M059J (cell line): ENCODE measurements at places on chromosomes 5 and 9.

DNA sequence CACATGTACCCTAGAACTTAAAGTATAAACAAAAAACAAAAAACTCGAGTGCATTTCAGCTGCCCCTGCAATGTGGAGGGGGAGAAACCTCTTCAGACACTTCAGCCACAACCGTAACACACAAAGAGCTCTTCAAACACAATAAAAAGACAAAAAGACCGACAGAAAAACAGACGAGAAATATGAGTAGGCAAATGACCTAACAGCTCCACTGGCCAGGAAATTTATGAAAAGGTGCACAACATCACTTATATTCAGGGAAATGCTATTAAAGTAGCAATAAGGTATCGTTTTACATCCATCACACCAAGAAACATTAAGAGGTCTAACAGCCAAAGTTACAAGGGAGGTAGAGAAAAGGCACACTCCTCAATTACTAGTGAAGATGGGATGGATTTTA is 6.2 kb downstream of the ZBED3 start:
- no peak for DNase-seq

DNA sequence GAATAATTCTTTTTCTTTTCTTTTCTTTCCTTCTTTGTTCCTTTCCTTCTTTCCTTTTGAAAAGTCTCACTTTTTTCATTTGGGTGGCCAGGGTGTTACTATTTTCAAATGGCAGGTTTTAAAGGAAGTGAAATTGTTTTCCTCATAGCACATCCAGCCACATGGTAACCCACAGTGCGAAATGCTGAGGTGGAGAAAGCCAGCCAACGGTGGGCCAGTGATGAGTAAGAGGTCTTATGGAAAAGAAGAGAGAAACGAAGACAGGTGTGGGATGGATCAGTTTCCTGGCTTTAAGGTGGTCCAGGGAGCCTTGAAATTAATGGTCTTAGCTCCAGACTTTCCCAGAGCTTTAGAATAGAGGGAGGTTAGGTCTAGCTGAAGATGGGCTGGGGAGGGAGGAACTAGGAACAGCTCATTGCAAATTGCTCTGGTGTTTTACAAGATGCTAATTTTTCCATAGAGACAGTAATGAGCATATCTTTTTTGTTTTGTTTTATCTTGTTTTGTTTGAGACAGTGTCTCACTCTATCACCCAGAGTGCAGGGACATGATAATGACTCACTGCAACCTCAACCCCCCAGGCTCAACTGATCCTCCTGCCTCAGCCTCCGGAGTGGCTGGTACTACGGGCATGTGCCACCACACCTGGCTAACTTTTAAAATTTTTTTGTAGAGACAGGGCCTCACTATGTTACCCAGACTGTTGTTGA is 17.8 kb downstream of the ITK start:
- DNase-seq = no peak

GRCh38 chr9:127198587-127198986 is 66.0 kb upstream of the GARNL3 start:
- DNase-seq = no peak

DNA sequence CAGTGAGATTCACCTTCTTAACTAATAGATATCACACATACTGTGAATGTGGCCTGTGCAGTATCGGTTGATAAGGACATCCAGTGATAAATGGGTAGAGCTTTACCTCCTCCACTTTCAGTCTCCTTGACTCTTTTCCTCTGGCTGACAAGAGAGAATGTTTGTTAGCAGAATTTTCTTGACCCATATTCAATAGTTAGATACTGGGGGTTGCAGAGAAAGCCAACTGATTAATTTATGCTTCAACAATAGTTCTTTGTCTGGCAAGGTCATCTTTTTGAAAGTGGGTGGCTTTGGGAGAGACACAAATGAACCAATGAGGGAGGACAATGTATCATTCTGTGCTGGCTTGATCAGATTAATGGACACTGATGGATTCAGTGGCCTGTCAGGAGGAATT is 30.3 kb downstream of the TTC23L start:
- DNase-seq = no peak

DNA sequence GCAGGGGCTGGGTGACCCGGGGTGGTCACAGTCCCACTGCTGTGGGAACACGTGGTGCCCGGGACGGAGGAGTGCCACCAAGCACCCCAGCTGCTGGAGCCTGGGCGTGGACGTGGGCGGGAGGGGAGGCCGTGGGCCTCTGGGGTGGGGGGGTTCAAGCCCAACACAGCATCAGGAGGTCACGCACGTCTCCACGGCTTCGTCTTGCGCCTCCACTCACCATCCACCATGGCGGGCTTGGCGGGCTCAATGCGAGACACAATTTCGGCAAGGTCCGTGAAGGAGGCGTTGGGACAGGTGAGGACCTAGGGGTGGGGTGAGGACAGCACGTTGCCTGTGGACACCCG is 2.2 kb upstream of the NSMF start:
- DNase-seq = no peak

GRCh38 chr5:135007749-135008363 is 26.2 kb downstream of the PITX1 start:
- no peak for DNase-seq

GRCh38 chr9:116163293-116164055 is 9.9 kb downstream of the PAPPA start:
- DNase-seq = peak; percentile 22

DNA sequence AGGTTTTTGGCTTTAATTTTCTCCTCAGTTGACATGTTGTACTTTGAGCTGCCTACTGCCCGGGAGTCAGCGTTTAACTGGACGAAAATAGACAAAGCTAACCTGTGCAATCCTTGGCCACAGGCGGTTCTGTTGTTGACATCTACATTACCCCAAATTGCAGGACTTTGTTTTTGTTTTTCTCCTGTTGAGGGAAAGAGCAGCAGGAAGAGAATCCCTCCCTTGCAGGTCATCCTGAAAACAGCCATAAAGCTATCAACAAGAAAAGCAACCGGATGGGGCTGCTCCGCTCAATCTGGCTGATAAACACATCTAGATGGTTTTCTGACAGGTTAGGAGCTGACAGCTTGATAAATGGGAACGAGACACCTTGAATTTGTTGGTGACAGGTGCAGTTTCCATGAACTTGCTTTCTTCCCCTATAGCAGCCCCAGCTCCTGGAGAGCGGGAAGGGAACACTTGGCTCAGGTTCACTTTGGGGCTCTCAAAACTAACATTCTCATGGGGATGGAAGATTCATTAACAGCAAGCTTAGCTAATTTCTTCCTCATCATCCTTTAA is 331.5 kb downstream of the SLIT3 start:
- DNase-seq = no peak

DNA sequence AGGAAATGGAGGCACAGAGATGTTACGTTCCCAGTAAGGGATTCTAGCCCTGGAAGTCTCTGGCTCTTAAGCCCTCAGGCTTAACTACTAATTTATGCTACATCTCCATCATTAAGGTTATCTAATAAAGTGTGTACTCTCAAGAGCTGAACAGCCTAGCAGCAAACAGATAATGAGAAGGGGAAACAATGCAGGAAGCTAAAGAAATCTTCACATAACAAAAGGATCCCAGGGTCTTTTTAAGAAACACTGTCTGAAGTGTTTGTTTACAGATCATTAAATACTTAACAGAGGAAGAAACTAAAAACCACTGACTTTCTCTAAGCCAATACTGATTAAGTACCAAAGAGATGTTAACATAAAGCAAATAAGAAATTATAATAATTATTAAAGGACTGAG is 129.0 kb downstream of the PAPPA start:
- no peak for DNase-seq

- DNase-seq = peak; percentile 84
Observed at GRCh38 chr5:81165493-81166119, 67.5 kb upstream of the CKMT2 start.

GRCh38 chr5:43683884-43684471 is 81.0 kb downstream of the NNT start:
- DNase-seq = no peak

GRCh38 chr9:90966031-90966290 is 164.3 kb downstream of the SYK start:
- DNase-seq = no peak

DNA sequence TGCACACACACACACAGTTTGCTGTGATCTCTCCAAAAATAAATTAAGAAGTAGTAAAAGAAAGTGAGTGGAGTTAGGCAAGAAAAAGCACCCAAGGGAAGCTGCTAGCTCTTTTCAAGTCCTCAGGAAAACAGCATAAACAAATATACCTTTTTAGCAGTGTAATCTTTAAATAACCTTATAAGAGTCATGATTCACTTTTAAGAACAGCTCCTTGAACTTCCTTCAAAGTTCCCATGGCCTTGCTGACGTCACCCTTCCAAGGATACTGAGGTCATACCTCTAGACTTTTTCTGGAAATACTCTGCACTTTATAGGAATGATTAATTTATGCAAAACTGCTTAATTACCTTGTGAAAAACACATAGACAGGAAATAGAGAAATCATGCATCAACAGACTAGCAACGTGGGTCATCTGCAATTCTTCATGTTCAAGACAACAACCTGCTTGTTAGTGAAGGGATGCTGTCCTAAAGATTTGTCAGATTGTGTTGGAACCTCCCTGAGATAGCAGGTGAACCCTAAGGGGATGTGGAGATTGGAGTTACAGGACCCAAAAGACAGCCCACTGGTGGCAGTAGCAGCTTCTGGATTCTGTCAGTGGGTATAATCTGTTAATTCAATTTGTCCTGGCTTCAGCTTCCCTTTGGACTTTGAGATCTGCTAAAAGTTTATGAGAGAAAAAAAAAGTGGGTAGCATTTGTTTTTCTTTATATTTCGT is 229.0 kb downstream of the ELAVL2 start:
- peak; percentile 46 for DNase-seq

DNA sequence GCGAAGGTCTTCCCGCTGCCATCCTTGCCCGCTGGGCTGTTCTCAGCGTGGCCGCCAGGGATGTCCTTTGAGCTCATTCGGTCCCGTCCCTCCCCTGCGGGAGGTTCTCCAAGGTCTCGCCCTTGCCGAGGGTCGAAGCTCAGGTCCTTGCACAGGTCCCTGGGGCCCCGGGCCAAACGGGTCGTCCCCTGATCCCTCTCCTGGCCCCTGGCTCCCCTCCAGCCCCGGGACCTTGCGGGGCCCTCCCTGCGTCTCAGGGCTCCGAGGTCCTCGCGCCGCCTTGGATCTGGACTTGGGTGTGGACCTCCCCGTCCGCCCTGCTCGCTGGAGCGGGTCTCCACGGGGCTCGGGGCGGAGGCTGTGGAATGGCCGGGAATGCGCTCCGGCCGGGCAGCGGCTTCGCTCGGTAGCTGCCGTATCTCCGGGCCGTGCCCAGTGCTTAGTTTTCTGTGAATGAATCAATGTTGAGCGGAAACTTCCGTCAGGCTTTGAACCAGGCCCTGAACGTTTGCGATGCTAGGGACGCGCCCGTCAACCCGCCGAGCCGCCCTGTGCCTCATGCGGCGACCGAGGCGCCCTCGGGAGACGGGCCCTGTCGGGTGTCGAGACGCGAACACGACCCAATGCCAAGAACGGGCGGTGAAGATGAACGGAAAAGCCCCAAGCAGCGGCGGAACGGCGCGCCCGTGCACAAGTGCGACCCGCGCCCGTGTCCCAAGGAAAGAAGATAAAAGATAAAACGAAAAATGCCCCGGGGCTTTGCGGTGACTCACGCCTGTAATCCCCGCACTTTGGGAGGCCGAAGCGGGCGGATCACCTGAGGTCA is 780 bp downstream of the RNU6ATAC start:
- peak; percentile 51 for DNase-seq

DNA sequence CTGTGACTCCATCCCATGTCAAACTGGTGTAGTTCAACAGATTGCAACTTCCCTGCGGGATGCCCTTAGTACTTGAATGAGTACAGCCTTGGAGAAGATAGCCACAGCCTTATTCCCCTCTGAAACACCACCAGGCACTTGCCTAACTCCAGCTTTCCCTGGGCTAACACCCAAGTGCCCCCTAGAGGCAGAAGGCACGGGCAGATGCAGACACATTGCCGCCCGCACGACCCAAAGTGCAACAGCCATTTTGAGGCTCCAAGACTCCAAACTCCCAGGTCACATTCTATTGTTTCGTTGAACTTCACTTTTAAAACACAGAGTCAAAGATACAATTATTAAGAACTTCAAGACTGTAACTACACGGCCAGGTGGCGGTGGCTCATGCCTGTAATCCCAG is 163.6 kb upstream of the CDH6 start:
- DNase-seq = no peak

DNA sequence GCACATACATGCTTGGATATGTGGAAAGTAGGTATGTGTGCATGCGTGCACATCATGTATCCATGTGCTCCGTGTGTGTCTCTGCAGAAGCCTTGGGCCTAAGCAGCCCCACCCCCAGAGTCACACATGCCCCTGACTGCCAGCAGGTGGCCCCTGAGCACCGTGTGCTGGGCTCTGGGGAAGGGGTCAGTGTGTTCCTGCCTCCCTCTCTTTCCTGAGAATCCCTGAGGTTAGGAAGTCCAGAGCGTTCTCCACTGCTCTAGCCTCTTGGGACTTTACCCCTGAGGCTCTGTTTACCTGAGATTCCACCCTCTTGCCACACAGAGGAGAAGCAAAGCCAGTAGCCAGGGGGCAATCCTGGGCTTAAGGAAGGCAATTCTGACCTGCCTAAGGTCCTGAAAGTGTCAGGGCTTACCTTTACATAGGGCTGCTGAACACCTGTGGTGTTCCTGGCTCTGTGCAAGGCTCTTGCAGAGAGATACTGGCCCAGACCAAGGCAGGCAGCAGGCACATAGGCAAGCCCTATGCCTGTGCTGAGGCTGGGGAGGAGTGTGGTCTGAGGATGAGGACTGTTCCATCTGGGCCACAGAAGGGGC is 207.3 kb downstream of the TMEM38B start:
- DNase-seq = peak; percentile 22

- DNase-seq = no peak
Observed at GRCh38 chr5:124701016-124701415, 45.4 kb downstream of the ZNF608 start.
